ENCODE measurements at places on chromosomes 11 and 22. TPM values are rescaled to one million over a fixed set of nuclear protein-coding genes. Genes with fewer than 3 reads are reported as not detected.

CCDC134 gene
- total RNA-seq = 12.2 TPM

UBQLN3 gene
- 0.35 TPM for total RNA-seq

SMC1B gene
- not detected for total RNA-seq

C22orf31 gene
- not detected for total RNA-seq

TMPRSS6 gene
- total RNA-seq = 1.4 TPM

OLFML1 gene
- total RNA-seq = 7.6 TPM

MRGPRX4 gene
- not detected for total RNA-seq

RAPSN gene
- total RNA-seq = 0.41 TPM

OR52H1 gene
- total RNA-seq = 0.57 TPM

P4HA3 gene
- 1.2 TPM for total RNA-seq

OR52A1 gene
- not detected for total RNA-seq
